ENCODE measurements at places on chromosomes 5 and 9.

- no peak for DNase-seq
Measured at GRCh38 chr5:7382588-7382987, 13.3 kb upstream of the ADCY2 start.

GRCh38 chr9:1120500-1121165 is 70.5 kb downstream of the DMRT2 start:
- DNase-seq = no peak

DNA sequence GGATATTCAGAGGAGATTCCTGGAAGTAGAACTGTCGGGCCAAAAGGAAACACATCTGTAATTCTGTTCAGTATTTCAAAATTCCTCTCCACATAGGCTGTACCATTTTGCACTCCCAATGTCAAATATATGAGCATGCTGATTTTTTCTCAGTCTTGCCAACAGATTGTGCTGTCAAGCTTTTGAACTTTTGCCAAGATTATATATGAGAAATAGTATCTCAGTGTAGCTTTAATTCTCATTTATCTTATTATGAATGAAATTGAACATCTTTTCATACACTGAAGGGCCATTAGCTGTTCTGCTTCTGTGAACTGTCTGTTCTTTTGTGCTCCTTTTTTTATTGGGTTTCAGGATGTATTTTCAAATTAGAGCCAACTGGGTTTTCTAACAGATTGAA is 907.1 kb downstream of the MAT2B start:
- no peak for DNase-seq

GRCh38 chr5:114434396-114435219 is 72.7 kb downstream of the KCNN2 start:
- DNase-seq = no peak

Measured in stimulated activated CD4-positive, alpha-beta T cell treated with anti-CD3 and anti-CD28 coated beads, Interleukin-12 subunit alpha, Interleukin-12 subunit beta, amount 100 ng/mL, for 24 hours (primary cell).